ENCODE measurements at places on chromosomes 7 and 10. TPM values are rescaled to one million over a fixed set of nuclear protein-coding genes. Genes with fewer than 3 reads are reported as not detected.

Gene OR2A1
- not detected for total RNA-seq

Gene AGR2
- not detected for total RNA-seq

Gene SEC31B
- total RNA-seq: 4.1 TPM

DNA sequence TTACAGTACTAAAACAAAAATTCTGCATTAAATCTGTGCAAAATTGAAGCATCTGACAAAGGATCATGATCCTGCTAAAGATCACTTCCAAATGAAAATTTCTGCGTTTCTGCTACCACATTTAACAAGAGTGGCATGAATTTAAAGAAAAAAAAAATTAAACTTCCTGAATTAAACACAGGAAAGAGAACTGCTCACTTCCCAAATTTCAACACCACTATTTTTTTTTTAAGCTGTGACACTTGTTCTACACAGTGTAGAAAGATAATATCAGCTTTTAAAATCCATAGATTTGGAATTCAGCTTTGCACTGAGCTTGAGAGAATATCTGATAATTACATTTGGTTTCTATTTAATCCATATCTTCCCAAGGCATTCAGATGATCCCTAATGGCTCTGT, 73.6 kb downstream of the EPC1 start:
- DNase-seq: no peak

GRCh38 chr10:33975481-33975880, 641.0 kb upstream of the NRP1 start:
- DNase-seq: no peak

DNA sequence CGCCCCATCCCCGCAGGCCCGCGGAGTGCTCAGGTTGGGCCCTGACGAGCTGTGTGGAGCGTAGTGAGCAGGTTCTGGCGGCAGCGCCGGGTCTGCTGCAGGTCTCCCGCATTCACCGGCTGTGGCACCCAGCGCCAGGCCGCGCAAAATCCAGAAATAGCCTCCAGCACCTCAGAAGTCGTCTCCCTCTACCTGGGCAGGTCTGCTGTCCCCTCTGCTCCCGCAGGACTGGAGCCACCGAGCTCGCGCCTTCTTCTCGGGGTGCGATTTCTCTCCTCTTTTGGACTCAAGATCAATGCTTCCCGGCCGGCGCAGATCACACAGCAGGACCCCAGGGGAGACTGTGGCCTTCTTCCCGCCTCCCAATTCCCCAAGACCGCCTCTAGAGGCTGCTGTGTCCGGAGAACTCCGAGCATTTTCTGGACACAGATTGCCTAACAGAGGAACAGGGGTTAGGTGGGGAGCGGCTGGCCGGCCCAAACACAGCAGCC, 8.4 kb downstream of the TLX1 start:
- DNase-seq: no peak

DNA sequence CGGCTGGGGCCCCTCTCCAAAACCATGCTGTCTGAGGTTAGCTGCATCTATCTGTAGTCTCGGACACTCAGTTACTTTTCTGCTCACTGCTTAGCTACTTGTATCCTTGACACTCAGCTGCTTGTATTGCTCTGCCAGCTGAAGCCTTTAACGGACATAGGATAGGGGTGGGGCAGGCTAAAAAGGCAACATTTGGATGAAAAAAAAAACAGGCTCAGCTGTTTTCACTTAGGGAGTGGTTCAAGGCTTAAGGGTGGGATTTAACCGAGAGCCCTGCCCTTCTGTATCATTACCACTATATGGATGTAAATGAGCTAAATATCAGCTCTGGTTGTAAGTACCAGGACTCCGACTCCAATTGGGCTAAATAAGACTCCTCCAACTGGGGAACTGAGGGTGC, 28.6 kb downstream of the LSMEM1 start:
- DNase-seq: no peak

DNA sequence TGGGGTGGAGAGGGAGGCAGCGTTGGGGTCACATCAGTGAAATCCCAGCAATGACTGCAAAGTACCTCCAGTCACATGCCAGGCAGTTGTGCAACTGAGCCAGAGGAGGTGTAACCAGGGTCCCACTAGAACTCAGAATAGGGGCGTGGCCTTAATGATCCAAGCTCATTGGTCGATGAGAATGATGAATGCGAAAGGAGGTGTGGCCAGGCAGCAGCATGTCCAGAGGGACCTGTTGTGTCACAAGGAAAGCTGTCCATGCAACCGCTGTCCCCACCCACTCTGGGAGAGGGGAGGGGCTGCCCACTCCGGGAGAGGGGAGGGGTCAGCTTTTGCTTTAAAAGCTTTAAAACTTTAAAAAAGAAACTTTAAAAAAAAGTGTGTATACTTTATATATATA, 25.3 kb upstream of the MTPAP start:
- DNase-seq: no peak

Data from HFFc6 (cell line).